Activated T-helper 1 cell treated with anti-CD3 and anti-CD28 coated beads, Interleukin-2, amount 50 U/mL, for 16 hours (primary cell): ENCODE measurements at places on chromosomes 5 and 9.
A peak's percentile ranks its signal among the peaks of the same experiment; 100 is the strongest.

GRCh38 chr5:67969631-67970030, 245.9 kb upstream of the PIK3R1 start:
- DNase-seq = no peak

DNA sequence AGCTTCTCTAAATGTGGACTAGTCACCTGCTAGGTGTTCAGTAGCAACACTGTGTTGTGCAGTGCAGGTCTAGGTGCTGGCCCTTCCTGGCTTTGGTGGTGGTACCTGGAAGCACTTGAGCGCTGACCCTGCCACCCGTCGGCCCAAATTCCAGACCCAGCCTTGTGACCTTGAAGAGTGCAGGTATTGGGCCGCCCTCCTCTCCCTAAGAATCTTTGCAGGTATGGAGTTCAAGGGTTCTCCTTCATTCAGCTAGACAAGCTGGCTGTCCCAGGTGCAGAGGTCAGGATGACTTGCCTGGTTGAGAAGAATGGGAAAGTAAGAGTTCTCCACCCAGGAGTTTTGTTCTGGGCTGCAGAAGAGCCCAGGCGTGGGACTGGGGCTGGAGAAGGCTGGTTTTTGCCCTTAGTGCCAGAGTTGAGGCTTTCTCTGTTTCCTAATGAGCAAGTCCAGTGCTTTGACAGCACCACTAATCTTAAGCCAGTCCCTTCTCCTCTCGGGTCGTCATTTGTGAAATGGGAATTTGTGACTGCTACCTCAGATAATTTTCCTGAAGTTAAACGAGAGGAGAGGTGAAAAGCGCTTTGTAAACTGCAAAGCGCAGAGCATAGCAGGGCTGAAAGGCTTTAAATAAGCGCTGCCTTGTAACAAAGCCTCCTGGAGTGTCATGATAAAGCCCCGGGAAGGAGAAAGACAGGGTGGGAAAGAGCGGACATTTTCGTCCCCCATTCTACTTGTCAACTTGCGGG, 4.0 kb downstream of the FOXE1 start:
- DNase-seq = no peak

DNA sequence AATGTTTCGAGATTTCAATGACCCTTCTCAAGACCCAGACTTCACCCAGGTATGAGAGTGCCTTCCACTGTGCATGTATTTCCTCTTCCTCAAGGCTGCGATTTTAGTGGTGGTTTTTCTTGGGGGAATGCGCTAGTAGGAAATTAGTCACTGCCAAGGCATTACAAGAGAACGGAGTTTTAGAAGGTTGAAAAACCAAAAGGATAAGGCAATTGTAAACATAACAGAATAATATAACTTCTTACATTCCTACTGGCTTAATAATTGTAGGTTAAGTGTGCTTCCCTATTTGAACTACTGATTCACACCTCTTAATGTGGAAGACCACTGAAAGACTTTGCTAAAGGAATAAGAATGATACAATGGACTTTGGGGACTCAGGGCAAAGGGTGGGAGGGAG, 38.9 kb downstream of the ACO1 start:
- DNase-seq = no peak

DNA sequence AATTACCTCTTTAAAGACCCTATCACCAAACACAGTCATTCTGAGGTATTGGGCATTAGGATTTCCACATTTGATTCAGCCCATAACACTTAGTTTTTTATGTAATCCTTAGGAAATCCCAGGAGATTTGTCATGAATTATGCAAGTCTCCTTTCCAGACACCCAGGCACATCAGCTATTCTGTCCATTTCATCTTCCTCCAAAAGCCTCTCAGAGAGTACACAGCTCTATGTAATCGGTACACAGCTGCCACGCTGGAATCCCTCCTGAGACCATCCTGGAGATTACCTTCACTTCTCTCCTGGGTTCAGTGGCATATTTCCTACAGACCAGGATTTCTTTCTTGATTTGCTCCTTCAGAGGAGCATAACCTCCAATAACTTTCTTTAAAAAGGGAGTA, 2309.8 kb upstream of the WWC1 start:
- DNase-seq = no peak

GRCh38 chr9:23774266-23774665, 51.8 kb downstream of the ELAVL2 start:
- DNase-seq = no peak

DNA sequence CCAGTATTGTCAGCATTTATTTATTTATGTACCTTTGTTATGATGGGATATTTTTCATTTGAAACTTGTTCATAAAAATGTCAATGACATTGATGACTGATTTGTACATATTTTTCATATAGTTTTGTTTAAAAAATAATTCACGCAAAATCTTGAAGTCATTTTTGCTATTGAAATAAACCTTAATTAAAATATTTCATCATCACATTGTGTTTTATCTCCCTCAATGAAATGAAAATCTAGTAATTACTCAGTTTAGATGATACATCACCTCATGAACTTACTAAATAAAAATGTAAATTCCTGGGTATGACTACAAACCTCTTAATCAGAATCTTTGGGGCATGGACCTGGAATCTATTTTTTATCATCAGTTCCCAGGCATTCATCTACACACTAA, 89.6 kb downstream of the OSMR start:
- DNase-seq = no peak

GRCh38 chr5:61966997-61967396, 339.0 kb upstream of the KIF2A start:
- no peak for DNase-seq

- no peak for DNase-seq
Measured at GRCh38 chr9:130938652-130939404, at the start of gene FIBCD1. Gene FIBCD1, minus strand, starts transcription at chr9:130939247. Its CDS starts 640 bp downstream, at chr9:130938607.

DNA sequence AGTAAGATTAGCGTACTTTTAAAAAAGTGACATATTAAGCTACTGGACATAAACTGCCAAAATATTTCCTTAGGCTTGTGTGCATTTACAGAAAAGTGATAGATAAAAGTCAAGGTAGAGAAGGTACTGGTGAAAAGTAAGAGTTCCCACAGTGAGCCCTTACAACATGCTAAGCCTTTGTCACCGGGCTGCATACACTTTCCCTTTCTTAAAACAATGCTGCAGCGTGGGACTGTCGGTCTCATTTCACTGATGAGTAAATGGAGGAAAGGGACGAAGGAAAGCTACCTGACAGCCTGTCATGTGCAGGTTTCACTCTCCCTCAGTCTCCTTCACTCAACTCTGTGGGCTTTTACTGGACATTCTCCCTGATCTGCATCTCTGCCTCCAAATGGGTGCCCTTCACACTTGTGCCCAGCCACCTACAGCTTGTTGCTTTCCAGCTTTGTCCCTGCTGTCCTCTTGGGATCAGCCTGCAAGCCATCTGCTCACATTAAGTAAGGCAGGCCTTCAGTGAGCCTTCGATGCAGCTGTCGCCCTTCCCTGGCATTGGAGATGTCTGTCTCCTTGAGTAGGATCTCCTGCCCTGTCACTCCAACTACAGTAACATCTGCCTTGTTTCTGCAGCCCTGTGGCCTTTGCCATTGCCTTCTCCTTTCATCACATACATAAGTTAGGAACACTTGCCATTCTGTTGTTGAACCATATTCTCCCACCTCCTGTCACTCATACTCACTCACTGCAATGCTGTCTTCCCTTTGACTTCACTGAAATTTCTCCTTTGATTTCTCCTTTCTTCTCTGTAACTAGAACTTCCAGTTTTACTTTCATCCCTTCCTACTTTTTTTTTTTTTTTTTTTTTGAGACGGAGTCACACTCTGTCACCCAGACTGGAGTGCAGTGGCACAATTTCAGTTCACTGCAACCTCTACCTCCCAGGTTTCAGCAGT, 9.3 kb upstream of the ROPN1L start:
- DNase-seq = no peak

DNA sequence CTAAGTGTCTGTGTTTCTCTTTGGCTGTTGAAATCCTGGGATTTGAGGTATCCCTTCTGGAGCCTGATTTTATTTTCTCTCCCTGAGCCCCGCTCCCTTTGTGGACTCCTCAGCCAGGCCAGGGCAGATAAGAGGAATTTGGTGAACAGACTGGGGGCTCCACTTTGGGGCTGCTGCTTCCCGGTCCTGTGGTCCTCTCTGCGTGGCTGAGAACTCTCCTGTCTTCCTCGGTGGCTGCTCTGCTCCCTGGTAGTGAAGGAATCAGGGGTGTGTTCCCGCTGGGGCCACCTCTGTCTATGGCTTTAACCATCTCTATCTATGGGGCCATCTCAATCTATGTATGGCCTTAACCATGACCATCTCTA, 71.7 kb upstream of the SH3PXD2B start:
- DNase-seq = no peak

DNA sequence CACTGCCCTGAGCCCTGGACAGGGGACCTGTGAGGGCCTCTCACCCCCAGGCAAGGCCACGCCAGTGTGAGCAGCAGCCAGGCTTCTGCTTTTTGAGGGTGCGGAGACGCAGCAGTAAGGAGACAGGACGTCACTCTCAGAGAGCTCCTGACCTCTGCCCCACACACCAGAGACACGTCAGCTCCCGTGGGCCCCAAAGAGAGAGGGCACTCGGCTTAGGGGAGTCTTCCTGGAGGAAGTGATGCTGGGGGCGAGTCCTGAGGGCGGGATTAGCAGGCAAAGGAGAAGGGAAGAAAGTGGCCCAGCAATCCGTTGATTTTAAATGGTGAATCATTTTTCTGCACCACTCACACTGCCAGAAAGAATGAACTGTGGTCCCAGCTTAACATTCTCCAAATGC, 24.0 kb upstream of the SLC9A3 start:
- DNase-seq = no peak

- no peak for DNase-seq
Measured at GRCh38 chr9:92048924-92049625, 66.1 kb downstream of the SPTLC1 start.

DNA sequence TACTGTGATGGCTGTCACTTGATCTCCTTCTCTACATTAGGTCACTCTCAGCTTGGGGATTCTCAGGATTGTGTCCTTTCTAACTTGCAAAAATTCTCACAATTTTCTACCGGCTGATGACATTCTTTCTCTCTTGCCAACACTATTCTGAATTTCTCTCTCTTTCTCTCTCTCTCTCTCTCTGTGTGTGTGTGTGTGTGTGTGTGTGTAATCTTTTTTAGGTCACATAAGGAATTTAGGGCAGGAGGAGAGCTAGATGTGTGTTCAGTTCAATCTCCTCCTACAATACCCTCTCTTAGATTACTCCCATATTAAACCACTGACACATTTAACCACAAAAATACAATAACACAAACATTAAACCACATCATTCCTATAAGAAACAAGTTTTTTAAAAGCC, 242.3 kb upstream of the NREP start:
- DNase-seq = no peak

DNA sequence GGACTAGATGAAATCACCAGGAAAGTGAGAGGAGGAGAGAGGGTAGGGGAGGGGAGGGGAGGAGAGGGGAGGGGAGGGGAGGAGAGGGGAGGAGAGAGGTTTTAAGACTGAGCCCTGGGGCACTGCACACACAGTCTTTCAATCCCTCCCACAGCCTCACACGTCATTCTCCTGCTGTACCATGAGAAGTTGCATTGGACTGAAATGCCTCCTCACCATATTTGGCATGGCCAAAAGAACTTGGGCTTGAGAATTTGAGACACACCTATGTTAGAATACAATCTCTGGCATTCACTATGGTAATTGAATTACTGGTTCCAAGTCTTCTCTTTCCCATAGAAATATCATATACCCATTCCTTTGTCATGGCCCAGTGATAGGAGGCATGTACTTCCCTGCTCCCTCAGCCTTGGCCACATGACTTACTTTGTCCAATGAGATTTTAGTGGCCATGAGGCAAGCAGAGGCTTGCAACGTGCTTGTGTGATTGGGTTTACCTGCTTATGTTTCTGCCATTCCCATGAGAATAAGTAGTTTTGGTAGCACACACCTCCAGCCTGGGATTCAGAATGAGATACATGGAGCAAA, 133.3 kb upstream of the SMARCA2 start:
- DNase-seq = no peak

DNA sequence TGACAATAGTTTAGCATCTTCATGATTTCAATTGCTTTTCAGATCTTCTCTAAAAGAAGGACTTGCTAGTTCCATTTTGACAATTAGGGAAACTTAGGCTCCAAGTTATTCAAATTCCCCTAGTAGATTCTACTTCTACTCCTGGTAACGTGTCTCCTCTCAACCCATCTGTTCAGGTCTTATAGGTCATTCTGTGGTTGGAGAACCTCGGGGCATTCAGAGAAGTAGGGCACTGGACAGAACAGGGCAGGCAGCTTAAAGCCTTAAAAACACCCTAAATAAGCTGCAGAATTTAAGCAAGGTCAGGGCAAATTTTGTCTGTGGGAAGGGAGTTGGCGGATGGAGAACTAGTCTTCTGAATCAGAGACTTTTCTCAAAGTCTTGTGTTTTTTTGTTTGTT, 132.4 kb downstream of the TMEM174 start:
- no peak for DNase-seq

- DNase-seq = peak; percentile 36
Measured at GRCh38 chr9:136438548-136439480, 831 bp downstream of the INPP5E start.

GRCh38 chr9:129569502-129570449, 51.1 kb downstream of the C9orf50 start:
- DNase-seq = no peak

- no peak for DNase-seq
Measured at GRCh38 chr5:132421462-132421861, 52.0 kb downstream of the SLC22A5 start.

GRCh38 chr5:170342153-170342725, 44.7 kb upstream of the LCP2 start:
- DNase-seq = no peak

GRCh38 chr5:151498395-151499155, 51.2 kb downstream of the SLC36A1 start:
- DNase-seq = no peak

DNA sequence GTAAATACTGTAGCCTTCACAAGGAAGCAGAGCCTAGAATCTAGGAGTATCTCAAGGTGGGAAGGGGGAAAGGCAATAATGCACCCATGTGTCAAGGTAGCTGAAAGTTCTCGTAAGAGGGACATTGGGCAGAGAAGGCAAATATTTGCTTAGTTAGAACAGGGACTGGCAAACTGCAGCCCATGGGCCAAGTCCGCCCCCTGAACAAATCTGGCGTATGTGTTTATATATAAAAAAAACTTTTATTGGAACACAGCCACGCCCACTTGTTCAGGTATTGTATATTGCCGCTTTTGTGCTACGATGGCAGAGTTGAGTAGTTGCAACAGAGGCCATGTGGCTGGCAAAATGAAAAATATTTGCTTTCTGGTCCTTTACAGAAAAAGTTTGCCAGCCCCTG, 16.1 kb downstream of the KCNN2 start:
- DNase-seq = no peak

DNA sequence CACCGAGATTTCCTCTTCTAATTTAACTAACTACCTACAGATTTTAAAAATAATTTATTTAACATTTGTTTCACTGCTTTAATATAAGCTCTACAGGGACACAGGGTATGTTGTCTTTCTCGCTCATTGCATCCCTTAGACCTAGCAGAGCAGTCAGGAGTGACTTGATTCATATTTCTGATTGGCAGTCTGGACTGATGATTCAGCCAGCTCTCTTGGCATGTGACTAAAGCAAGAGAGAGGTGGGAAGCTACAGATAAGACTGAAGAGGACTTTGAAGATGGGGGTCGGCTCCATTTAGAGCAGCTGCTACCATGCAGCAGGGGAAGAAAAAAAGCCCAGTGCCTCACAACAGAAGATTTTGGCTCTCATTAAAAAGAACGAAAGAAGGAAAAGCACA, 173.4 kb upstream of the STK32A start:
- DNase-seq = no peak

- no peak for DNase-seq
Measured at GRCh38 chr9:126521551-126521950, 92.2 kb upstream of the LMX1B start.
